ENCODE measurements at places on chromosomes 4 and X.

- DNase-seq = no peak
These were observed 59.5 kb downstream of the HTRA3 start for GRCh38 chr4:8328866-8329559.

GRCh38 chrX:6857749-6858148 lies 289.8 kb upstream of the STS start:
- DNase-seq = no peak

GRCh38 chr4:153706519-153706918 lies 22.4 kb downstream of the TLR2 start:
- no peak for DNase-seq

- no peak for DNase-seq
These were observed 67.0 kb upstream of the AGA start for GRCh38 chr4:177509226-177509745.

DNA sequence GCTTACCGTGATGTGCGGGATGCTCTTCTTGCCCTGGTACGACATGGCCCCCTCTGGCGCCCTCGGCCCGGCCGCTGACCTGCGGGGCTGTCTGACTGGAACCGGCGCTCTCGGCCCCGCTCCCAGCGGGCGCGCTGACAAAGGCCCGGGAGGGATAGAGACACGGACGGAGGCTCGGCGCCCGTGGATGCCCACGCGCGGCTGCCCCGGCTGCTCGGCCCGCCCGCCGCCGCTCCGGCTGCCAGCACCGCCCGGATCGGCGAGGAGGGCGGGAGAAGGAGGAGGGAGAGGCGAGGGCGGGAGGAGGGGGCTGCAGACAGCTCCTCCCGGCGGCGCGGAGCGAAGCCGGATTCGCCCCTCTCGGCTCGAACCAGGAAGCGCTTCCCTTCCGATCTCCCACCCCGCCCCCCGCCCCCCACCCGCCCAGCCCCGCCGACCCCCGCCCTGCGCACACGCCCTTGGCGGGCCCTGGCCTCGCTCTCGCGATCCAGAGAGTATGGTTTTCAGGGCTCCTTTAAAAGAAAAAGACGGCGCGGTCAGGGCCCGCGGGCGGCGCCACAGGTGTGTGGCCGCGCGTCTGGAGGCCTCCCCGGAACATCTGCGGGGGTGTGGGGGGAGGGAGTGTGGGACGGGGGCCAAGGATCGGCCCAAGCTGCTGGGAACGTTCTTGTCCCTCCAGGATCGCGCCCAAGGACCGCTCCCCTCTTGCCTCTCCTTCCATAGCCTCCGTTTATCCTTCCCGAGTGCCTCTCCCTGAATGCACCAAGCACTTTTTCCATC lies 4.5 kb downstream of the CRMP1 start:
- no peak for DNase-seq

GRCh38 chr4:41797260-41797659 lies 48.7 kb upstream of the PHOX2B start:
- no peak for DNase-seq

- no peak for DNase-seq
These were observed 246.4 kb downstream of the ZNF674 start for GRCh38 chrX:46298821-46299220.

DNA sequence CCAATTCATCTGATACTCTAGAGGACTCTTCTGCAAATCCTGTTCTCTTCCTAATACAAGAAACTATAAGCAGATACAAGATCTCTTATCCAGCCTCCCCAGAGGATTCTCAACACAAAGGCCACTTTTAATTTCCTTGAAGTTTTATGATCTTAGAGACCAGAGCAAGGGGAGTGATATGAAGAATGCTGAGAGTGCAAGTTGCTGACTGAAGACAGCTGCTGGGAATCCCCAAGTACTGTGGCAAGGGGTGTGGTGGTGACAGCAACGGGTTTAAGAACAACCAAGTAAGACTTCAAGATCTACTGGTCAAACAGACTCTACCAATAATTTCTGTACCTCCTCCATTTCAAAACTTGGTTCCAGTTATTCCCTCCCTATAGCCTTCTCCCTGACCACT lies 7.0 kb downstream of the AMMECR1 start:
- DNase-seq = no peak

DNA sequence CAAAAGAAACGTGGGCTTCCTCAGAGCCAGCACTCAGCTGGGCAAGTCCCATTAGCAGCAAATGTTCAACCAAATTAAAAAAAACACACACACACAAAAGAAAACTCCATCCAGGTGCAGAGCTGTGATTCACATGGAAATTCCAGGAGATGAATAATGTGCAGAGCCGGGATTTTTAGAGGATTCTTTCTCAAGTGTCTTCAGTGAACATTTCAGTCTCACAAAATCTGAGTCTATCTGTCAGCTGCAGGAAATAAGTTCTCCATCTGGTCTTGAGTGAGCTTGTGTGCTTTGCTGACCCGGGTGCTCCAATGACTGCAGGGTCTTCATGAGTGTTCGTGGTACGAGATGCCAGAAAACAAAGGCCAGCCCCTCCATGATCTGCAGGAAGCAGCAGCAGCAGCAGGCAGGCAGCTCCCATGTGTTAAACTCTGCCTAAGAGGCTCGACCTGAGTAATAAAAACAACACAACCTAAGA lies 44.3 kb downstream of the RASGEF1B start:
- DNase-seq = no peak

DNA sequence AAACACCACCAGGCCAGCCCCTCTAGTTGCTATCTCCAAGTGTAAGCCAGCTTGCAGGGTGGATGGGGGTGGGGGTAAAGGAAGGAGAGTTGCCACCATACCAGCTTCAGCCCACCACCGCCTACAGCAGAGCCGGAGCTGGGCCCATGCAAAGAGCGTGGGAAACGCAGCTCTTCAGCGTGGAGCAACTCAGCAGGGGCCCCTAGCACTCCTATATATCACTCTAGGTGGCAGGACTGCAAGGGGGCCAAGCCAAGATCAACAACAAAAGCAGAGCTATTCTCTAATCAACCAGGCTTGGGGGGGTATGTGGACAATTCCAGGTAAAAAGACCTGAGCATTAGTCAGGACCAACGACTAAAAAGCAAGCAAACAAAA lies 35.5 kb upstream of the IQSEC2 start:
- DNase-seq = no peak

GRCh38 chrX:4059893-4060292 lies 346.4 kb upstream of the PRKX start:
- DNase-seq = no peak

DNA sequence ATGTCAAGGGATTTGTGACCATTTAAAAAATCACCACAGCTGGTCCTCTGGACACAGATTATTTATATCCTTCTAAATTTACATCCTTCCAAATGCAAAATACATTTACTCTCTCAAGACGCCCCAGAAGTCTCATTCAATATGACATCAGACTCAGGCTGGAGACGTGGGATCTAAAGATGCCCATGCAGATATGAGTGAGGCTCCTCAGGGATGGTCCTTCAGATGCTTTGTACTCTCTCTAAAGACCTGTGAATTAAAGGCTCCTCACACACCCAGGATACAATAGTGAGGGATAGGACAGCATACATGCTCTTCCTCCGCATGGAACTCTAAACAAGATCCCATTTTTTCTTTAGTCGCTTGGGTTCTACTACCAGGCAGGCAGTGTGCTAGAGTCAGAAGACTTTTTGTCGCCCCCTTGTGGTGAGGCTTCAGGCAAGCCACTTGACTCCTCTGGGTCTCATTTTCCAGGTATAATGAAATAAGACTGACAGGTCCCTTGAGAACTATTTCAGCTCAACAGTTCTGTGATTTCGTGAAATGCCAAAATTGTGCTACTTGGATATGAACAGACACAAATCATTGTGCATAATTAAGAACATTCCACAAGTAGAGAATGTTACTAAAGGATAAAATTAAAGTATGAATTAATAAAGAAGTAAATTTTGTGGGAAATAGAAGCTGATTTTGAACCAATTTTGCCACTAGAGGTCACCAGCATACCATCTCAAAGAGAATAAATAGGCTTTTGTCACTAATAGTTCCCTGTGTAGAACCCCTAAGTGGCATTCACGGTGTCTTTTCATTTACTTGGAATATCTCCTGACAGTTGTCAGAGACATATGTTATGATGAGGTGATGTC lies 13.7 kb upstream of the SCOC start:
- peak; percentile 79 for DNase-seq

- DNase-seq = no peak
These were observed 24.7 kb upstream of the SOD3 start for GRCh38 chr4:24770667-24771066.

DNA sequence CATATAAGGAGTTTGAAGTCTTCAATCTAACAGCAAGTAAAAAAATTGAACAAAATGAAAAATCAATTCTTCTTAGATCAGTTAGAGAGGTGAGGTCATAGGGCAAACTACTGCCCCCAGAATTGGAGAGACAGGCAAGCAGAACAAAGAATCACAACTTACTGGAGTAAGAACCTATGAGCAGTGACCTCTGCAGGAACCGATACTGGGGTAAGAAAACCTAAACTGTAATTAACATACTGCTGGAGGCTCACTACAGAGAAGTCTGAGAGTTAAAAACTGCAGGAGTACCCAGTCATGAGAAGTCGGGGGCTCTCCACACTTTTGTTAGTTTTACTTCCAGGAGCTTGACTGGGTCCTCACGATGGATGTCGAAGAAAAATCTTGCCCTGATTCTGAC lies 16.0 kb downstream of the CLDN22 start:
- no peak for DNase-seq

DNA sequence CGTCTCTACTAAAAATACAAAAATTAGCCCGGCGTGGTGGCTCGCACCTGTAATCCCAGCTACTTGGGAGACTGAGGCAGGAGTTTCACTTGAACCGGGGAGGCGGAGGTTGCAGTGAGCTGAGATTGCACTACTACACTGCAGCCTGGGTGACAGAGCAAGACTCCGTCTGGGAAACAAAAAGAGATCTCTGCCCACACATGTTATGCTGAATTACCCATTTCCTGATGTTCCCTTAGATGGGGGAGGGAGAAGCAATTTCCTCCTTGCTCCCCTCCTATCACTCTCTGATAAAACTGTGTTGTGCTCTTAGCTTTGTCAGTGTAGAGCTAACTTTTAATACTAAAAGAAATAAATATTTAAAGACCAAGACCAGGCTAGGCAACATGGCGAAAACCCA lies 102.5 kb downstream of the LARP7 start:
- DNase-seq = no peak

GRCh38 chr4:186458050-186458449 lies 97.3 kb downstream of the MTNR1A start:
- no peak for DNase-seq

DNA sequence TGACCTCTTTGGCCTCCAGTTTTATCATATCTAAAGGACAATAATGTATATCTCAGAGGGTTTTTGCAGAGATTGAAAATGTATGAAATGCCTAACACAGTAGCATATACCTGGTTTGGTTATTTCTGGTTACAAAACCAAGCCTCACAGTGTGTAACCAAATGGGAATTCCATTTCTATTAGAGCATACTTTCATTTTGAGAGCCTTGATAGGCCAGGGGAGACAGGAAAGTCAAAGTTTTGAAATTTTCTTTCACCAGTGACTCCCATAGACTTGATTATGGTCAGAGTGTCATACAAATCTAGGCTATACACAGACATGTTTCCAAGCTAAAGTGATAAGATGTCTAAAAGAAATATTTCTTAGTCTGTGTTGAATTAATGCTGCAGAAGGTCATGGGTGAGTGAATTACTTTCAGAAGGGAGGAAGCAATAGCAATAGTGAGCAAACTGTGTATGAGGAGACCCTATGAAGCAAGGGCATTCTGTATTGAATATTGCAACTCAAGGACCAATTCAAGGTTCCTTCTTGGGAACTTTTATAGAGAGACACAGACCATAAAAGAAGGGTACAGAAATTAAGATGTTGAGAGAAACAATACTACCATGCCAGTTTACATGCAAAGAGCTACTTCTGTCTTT lies 151.1 kb downstream of the PDE5A start:
- DNase-seq = no peak

DNA sequence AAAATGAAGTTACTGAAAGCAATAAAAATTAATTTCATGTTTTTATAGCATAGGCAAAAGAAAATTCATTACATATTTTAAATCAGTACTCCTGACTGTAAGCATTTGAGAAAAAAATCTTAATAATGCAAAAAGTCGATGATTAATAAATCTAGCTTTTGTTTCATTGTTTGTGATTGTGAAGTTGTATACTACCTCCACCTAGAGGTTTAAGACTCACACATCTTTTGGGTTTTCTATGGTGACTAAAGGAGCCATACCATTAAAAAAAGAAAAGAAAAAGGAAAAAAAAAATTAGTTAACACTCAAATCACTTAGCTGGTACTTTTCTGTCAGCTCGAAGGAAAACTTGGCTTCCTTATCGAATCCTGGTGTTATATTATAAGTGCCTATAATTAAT lies 2.0 kb downstream of the GABRA2 start:
- no peak for DNase-seq

- no peak for DNase-seq
These were observed 20.4 kb upstream of the SH3KBP1 start for GRCh38 chrX:19907794-19908193.

DNA sequence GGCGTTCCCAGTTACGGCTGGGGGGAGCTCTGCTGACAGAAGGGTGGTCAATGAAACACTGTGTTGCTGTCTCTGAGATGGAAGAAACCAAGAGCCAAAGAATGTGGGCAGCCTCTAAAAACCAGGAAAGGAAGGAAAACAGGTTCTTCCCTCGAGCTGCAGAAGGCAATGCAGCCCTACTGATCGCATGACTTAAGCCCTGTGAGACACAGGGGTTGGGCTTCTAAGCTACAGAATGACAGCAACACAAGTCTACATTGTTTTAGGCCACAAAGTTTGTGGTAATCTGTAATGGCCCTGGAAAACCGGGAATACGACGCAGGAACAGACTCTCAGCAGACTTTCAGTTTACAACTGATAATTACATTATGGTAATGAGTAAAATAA lies 38.2 kb upstream of the MTNR1A start:
- no peak for DNase-seq

GRCh38 chr4:8591114-8591513 lies 1.5 kb upstream of the CPZ start:
- no peak for DNase-seq

DNA sequence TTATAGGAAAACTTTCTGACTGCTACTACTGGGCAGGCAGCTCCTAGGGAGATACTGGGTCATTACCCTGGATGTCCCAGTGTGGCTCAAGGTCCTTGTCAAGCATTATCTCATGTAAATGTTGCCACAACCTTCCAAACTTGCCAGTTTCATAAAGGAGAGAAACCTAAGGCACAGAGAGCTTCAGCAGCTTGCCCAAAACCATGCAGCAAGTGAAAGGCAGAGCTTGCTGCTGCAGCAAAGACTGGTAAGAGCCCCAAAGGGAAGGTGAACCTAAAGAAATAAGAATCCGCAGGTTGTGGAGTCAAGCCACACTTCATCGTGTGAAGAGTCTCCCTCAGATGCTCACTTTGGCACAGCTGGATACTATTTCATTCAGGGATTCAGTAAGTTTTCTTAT lies 2.3 kb downstream of the MPP1 start:
- no peak for DNase-seq
